ENCODE measurements at places on chromosomes 3 and 15.

- no peak for DNase-seq
Measured at GRCh38 chr15:85667491-85668424, 127.0 kb downstream of the KLHL25 start.

DNA sequence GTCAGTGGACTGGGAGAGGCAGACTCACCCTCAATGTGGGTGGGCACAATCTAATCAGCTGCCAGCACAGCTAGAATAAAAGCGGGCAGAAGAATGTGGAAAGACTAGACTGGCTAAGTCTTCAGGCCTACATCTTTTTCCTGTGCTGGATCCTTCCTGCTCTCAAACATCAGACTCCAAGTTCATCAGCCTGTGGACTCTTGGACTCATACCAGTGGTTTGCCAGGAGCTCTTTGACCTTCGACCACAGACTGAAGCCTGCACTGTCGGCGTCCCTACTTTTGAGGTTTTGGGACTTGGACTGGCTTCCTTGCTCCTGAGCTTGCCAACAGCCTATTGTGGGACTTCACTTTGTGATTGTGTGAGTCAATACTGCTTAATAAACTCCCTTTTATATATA lies 68.0 kb downstream of the CNTN3 start:
- no peak for DNase-seq

DNA sequence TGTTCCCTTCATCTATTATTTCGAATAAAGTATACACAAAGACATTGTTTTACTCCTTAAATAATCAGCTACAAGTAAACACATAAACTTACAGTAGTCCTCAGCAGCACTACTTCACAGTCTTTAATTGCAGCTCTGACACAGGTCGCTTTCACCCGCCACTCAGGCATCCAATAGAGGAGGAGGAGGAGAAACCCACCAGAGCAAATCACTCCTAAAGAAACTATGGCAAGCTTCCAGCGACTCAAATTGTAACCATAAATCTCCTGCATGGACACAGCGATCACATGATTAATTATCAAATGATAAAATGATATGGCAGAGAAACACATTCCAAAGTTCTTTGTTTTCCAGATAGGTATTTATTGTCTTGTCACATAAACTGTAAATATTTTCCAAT lies 26.2 kb downstream of the ATP13A3 start:
- DNase-seq: no peak

DNA sequence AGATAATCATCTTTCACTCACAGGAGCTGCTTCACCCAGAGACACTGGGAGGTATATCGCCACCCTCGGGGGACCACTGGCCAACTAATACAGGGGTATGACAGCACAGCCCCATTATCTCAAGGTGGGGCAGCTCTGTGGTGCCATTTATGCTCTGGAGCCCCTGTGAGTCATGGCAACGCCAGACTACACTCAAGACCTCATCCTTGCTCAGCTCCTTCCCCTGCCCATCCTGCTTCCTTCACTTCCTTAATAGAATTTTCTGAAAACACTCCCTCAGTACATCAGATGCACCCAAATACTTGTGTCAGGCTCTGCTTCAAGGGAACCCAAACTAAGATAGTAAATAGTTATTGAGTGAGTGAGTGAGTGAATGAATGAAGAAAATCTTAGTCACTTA lies 45.7 kb downstream of the TRIM42 start:
- no peak for DNase-seq

DNA sequence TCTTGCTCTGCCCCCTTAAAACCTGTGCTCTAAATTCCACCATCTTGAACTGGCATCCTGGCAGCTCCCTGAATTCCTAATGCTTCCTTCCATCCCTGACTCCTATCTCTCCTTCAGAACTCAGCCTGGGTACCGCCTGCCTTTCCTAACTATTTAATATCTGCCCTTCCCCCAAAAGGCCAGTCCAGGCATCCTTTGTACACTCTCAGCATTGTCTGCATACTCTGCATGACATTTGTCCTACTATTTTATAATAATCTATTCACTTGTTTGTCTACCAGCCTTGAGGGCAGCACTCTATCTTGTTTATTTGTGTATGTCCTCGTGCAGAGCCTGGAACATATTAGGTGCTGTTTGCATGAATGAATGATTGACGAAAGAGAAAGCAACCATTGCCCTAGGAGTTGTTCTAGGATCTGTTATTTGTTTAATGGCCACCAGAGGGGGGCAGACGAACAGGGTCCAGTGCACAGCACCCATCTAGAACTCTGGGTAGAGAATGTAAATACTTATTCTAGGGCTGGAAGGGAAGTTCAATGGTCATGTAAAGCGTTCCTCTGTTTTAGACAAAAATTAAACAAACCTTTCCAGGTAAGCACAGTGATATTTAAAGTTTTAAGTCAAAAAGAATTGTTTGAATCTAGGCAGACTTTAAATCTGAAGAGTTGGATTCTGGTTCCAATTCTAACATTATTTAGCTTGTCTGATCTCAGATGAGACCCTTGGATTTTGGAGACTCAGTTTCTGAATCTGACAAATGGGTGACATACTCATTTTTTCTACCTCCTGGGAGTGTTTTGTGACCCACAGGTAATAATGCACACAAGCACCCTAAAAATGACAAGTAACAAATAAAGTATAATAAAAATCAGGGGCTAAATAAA lies 125.8 kb upstream of the GALNT15 start:
- no peak for DNase-seq

DNA sequence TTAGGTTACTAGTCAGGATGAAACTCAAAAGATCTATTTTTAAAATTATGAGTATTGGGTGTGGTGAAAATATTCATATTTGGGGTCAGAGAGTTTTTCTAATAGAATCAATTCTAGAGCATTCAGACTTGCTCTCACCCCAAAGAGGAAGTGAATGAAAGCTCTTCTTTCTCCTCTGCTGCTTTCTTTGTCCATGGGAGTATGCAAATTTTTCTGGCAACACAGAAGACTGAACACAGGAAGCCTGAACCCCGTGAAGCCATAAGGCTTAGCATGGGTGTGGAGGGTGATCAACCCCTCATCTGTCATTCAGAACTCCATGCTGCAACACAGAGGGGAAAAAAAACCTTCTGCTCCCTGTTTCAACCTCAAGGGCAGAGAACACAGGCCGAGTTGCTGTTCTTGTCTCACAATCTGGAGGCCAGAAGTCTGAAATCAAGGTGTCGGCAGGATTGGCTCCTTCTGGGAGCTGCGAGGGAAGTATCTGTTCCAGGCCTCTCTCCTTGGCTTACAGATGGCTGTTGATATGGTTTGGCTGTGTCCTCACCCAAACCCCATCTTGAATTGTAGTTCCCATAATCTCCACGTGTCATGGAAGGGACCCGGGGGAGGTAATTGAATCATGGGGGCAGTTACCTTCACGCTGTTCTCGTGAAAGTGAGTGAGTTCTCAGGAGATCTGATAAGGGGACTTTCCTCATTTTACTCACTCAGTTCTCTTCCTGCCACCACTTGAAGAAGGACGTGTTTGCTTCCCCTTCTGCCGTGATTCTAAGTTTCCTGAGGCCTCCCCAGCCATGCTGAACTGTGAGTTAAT lies 33.7 kb upstream of the CD47 start:
- DNase-seq: no peak

DNA sequence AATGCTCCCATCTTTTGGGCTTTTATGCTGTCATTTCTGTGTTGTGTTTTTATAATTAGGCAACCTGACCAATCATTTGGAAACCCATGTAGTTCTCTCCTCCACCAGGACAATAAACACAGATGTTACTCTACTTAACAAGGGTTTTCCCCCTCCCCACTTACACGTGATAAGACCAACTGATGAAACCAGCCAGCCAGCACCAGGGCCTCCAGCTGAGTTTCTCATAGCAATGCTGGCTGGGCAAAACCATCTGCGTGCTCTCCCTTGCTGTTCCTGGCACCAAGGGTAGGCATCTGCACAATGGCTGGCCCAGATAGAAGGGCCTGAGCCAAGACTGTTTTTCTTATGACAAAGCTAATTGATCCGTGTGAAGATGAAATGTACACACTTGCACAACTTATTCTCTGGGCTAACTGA lies 310.4 kb downstream of the PLCL2 start:
- DNase-seq: no peak

DNA sequence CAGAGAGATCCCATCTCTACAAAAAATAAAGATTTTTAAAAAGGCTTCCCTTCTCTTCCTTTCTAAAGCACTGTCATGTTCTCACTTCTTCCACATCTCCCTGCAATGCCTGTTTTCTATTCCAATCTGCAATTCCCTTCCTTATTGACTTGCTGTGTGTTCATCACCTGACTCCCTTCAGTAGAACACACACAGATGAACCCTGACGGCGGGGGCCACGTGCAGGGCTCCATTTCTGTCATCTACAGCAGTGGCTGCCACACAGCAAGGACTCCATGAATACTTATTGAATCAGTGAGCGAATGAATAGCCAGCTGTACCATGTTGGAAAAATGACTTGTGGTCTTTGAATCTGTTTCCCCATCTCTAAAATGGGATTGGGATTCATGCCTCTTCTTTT lies 26.1 kb downstream of the BHLHE40 start:
- DNase-seq: no peak

GRCh38 chr3:119194237-119195150 lies 21.1 kb downstream of the UPK1B start:
- no peak for DNase-seq

GRCh38 chr15:94212291-94212690 lies 19.1 kb upstream of the MCTP2 start:
- no peak for DNase-seq

DNA sequence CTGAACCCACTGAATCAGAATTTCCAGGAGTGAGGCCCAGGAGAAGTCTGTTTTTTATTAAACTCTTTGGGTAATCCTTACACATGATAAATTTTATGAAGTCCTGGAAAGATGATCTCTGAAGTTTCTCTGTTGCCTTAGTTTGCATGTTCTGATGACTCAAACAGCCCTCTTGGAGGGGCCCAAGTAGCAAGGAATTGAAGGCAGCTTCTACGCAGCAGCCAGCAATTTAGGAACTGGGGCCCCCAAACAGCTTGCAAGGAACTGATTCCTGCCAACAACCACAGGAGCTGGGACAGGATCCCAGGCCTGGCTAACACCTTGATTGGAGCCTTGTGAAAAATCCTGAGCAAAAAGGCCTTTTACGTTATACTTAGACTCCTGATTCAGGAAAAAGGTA lies 5.4 kb upstream of the ACP3 start:
- no peak for DNase-seq

GRCh38 chr15:72319360-72319984 lies 485 bp downstream of the CELF6 start:
- no peak for DNase-seq

- DNase-seq: no peak
Measured at GRCh38 chr3:71785532-71786216, 726 bp upstream of the PROK2 start.

- no peak for DNase-seq
Measured at GRCh38 chr3:49313896-49314688, 25.8 kb downstream of the USP4 start.

- no peak for DNase-seq
Measured at GRCh38 chr3:52277071-52277964, 1.1 kb downstream of the WDR82 start.

- no peak for DNase-seq
Measured at GRCh38 chr3:123297627-123297899, 95.8 kb downstream of the SEC22A start.

- peak; percentile 42 for DNase-seq
Measured at GRCh38 chr15:101497484-101498034, 8.1 kb upstream of the PCSK6 start.

GRCh38 chr3:175805825-175806224 lies 946.7 kb downstream of the NAALADL2 start:
- DNase-seq: no peak

DNA sequence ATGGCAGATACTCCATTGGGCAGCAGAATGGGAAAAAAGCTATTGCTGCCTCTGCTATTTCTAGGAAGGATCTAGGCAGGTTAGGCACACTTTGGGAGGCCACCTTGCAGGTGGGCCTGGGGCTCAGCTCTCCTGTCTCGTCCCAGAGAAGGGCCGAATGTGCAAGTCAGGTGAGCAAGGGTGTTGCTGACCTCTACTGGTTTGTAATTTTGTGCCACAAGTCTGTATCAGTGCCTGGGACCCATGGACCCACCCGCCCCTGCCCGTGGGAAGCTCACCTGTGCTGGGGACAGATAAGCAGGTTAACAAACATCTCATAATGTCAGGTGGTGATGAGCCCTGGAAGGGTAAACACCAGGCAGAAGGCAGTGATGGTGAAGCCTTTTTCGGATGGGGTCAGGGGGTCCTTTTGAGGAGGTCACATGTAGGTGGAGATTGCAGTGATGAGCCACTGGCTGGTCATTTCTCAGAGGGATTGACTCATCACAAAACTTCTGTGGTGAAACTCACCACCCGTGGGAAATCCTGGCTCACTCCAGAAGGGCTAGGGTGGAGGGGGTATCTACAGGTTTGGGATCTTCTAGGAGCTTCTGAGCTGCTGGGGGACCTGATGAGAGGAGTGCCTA lies 161.3 kb downstream of the KLF13 start:
- no peak for DNase-seq

DNA sequence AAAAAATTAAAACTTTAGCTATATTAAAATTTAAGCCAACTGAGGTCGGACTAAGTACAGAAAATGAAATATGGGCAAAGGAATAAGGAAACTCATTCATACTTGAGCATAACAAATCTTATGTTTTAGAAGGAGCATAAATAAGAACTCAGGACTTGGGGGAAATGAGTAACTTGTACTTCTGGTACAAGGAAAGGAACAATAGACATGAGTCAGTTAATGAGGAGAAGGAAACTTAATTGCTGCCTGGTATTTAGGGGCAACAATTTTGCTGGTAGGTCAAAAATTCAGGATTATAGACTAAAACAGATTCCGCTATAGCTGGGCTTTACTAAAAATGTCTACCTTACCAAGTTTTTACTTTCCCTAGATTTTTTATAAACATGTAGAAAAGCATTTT lies 113.1 kb downstream of the MYO5A start:
- DNase-seq: no peak

- no peak for DNase-seq
Measured at GRCh38 chr3:146154995-146155394, 6.0 kb downstream of the PLOD2 start.

DNA sequence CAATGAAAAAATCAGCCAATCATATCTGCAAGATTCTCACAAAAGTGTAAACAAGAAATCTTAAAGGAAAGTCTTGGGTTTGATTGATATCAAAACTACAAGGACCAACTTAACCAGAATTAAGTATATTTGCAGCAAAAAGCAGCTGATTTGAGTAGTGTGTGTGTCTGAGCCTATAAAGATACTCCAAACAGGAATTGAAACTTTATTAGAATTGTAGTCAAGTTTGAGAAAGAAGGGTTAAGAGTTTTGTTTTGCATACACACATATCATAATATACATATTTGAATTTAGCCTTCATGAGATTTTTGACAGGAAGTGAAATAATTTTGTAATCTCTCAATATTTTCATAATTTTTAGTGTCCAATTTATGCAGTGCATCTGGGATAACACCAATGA lies 300.1 kb downstream of the NAALADL2 start:
- DNase-seq: no peak
